Left ventricle myocardium superior (tissue), 1 donor: ENCODE measurements at places on chromosomes 5 and 9. TPM values are rescaled to one million over a fixed set of nuclear protein-coding genes. Genes with fewer than 3 reads are reported as not detected.

DNA sequence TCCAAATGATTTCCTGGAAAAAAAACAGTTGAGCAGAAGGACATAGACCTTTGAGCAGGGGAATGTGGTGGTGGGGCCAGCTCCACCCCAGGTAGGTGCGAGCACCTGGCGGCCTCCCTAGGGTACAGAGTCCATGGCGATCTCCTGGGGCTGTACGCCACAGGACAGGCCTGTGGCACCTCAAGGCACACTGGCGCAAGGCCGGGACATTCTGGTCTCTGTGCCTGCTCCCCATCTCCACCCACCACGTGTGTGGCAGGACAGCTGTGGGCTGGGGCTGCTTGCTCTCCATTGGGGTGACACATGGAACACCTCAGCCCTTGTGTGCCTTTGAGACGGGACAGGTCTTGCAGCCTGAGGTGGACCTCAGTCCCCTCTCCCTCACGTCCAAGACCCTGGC lies 25.2 kb downstream of the WNK2 start:
- DNase-seq = peak; percentile 28

DNA sequence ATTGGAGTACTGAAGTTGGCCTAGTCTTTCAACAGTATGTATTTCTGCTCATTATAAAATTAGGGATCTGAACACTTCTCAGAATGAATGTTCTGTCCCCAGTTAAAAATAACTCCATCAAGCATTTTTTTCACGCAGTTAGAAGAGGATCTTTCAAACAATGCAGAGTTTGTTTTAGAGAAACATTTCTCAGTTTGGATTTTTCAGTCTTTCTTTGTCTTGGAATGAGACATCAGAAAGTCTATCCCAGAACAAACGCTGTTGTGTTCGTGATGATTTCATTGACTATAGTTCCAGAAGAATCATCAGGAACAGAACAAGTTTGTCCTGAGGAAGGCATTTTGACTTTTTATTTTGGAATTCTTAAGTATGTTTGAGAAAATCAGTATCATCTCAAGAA lies 218.7 kb downstream of the ARRDC3 start:
- DNase-seq = no peak

DNA sequence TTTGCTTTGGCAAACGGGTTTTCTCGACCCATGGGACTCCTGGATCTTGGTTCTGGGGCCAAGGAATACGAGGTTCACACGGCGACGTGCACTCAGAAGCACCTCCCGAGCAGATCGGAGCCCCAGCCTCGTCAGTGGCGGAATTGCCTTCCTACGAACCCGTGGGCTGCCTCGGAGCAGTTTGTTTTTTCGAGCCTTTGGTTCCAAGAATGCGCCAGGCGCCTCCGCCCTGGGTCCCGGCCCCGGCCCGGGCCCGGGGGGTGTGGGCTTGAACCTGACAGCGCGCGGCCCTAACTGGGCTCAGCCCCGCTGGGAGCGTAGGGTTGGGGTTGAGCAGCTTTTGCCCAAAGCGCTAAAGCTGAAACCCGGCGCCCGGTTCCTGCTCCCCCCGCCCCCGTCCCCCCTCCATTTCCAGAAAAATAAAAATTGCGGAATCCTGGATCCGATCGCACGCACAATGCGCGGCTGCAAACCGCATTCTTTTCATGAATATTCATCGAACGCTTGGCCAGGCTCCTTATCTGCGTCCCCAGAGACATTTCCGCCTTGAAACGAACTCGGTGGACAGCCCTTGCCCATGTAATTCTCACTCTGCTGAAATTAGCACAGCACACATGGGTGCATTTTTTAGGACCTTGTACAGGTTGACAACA lies 1.0 kb downstream of the BASP1 start:
- DNase-seq = peak; percentile 40

SLC4A9 gene
- not detected for total RNA-seq

BARHL1 gene
- total RNA-seq = not detected

PCDHA9 gene
- total RNA-seq = not detected

EFNA5 gene
- total RNA-seq = 36.4 TPM

PCDHGB7 gene
- total RNA-seq = 8.8 TPM

TBCA gene
- 119 TPM for total RNA-seq
